Activated naive CD4-positive, alpha-beta T cell treated with anti-CD3 and anti-CD28 coated beads, Interleukin-2, amount 50 U/mL, for 72 hours (primary cell): ENCODE measurements at places on chromosomes 6 and 20. TPM values are rescaled to one million over a fixed set of nuclear protein-coding genes. Genes with fewer than 3 reads are reported as not detected.

TXLNB gene
- 0.31 TPM for total RNA-seq

PTPRA gene
- 37.8 TPM for total RNA-seq

HEY2 gene
- total RNA-seq, result not detected

KIF6 gene
- 0.29 TPM for total RNA-seq

GMDS gene
- total RNA-seq, result 37.6 TPM

GRIK2 gene
- not detected for total RNA-seq

TINAG gene
- total RNA-seq, result not detected

COMMD7 gene
- total RNA-seq, result 35.4 TPM

OR2H2 gene
- not detected for total RNA-seq

YWHAB gene
- total RNA-seq, result 222 TPM

CGAS gene
- total RNA-seq, result 34.6 TPM
